ENCODE measurements at places on chromosomes 3 and 15.

DNA sequence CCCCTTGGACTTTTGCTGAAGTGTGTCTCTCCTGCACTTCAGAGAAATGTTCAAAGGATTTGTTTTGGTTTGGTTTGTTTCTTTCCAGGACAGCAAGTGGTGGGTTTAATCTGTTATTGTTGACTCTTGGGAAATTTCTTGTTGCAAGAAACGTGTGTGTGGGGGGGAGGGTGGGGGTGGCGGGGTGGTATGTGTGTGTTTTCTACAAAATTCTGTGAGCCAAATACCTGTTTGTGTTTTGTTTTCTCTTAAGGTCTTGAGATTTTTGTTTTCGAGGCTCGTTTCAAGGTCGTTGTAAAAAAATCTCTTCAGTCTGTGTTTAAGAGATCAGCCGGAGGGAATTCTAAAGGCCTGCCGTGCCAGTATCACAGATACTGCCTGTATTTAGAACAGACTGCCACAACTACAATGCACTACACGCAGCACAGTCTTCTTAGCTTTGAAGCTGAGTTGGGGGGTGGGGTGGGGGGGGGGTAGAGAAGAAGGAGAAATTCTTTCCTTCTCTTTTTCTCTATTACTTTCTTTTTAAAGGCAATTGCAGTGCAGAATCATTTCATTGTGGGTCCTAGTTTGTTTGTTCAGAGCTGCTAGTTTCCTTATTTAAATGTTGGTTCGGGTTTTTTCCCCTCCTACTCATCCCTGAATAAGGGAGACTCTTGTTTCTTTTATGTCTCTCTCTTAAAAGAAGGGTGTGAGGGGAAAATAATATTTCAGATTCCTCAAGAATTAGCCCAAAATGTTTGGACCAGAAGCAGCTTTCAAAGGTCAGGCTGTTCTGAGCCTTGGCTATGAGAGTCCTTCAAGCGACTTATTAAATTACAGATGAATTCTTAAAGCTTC is 1.4 kb upstream of the BCL6 start:
- H3K4me3 ChIP-seq = peak overlapping the region; percentile 93
- no peaks in the 10 kb centered on the region for H3K36me3 ChIP-seq
- no peaks in the 10 kb centered on the region for H3K27me3 ChIP-seq
- H3K27ac ChIP-seq = peak overlapping the region; percentile 100
- no peak for DNase-seq

DNA sequence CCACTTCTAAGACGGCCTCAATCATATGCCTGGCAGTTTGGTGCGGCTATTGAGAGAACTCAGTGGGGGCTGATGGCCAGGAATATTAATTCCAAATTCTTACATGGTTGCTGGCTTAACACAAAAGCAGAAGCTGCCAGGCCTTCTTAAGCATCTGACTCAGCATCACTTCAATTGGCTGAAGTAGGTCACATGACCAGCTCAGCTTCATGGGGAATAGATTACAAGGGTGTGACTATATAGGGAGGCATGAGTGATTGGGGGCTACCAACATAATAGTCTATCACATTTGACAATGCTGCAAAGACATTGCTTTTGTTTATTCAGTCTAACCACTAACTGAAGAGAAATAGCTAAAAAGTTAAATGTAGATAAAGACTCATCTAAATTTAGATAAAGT is 101.6 kb upstream of the ANKRD28 start:
- no peaks in the 10 kb centered on the region for H3K36me3 ChIP-seq
- peak overlapping the region; percentile 37 for H3K27ac ChIP-seq
- H3K4me3 ChIP-seq = no peak overlapping the region
- peaks cover 18% of the 10 kb centered on the region for H3K4me1 ChIP-seq
- DNase-seq = peak; percentile 84

GRCh38 chr3:65877160-65877559 is 161.6 kb downstream of the MAGI1 start:
- H3K36me3 ChIP-seq = no peaks in the 10 kb centered on the region
- DNase-seq = peak; percentile 79
- no peaks in the 10 kb centered on the region for H3K27me3 ChIP-seq
- H3K27ac ChIP-seq = no peak overlapping the region
- no peak overlapping the region for H3K4me3 ChIP-seq

DNA sequence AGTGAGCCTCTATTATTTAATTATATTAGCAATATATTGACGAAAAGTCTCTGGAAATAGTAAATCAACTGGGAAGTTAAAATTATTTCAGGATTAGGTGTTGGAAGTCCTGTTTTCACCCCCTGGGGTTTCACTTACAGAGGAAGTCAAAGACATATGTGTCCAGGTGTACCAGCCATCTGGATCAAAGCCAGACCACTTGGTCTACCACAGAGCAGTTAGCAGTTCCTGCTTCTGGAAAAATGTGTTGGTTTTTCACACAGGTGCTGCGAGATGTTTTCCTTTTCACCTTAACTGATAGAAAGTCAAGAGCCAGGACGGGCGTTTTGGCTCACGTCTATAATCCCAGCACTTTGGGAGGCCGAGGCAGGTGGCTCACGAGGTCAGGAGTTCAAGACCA is 13.1 kb downstream of the MME start:
- no peaks in the 10 kb centered on the region for H3K36me3 ChIP-seq
- no peak for DNase-seq
- H3K27me3 ChIP-seq = no peaks in the 10 kb centered on the region
- no peak overlapping the region for H3K27ac ChIP-seq
- no peak overlapping the region for H3K4me3 ChIP-seq
- peaks cover 4% of the 10 kb centered on the region for H3K4me1 ChIP-seq

- no peak overlapping the region for H3K27ac ChIP-seq
- no peak overlapping the region for H3K4me3 ChIP-seq
- no peak for DNase-seq
- peaks cover 7% of the 10 kb centered on the region for H3K27me3 ChIP-seq
- no peaks in the 10 kb centered on the region for H3K36me3 ChIP-seq
- no peaks in the 10 kb centered on the region for H3K4me1 ChIP-seq
Observed at GRCh38 chr15:78372880-78373279, 32.7 kb downstream of the CRABP1 start.

GRCh38 chr3:24235121-24235520 is 259.5 kb downstream of the THRB start:
- no peaks in the 10 kb centered on the region for H3K36me3 ChIP-seq
- peaks cover 13% of the 10 kb centered on the region for H3K4me1 ChIP-seq
- DNase-seq = no peak

DNA sequence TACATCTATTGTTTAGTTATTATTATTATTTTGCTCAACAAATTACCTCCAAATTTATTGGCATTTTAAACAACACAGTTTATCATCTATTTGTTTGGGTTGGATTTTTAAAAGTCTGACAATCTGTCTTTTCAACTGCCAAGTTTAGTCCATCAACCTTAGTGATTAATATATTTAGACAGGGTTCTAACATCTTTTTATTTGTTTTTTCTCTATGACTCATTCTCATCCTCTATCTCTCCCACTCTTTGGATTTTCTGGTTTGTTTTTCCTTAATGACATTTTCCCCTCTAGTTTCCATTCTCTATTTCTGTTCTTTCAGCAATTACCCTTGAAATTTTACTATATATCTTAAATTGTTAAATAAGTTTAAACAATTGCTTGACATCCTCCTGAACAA is 41.9 kb downstream of the EMC4 start:
- no peaks in the 10 kb centered on the region for H3K27me3 ChIP-seq
- no peaks in the 10 kb centered on the region for H3K36me3 ChIP-seq
- H3K4me1 ChIP-seq = peaks cover 3% of the 10 kb centered on the region
- DNase-seq = no peak

- peak overlapping the region; percentile 82 for H3K27ac ChIP-seq
- H3K4me1 ChIP-seq = peaks cover 21% of the 10 kb centered on the region
- H3K36me3 ChIP-seq = peaks cover 15% of the 10 kb centered on the region
- DNase-seq = peak; percentile 83
Observed at GRCh38 chr3:129119365-129120100, 2.1 kb downstream of the RAB43 start.

DNA sequence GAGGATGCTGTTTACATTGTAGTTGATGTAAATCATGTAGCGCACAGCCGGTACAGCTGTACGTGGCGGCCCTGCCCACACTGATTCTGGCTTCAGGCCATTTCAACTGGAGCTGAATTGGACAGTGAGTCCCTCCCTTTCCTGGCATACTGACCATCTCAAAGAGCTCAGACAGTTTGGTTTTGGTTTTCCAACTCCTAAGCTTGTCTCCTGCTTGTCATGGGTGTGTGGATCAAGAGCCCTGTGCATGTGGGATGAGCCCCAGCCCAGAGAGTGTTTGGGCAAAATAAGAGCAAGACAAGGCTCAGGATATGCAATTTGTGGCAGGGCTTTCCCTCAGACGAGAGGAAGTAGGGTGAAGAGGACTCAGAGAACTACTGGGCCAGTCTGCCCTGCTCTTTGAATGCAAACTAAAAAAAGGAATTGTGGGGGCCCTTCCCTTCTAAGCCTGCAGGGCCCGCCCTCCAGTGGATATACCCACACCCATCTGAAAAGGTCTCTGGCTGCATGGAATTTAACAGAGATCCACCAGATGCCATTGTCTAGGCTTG is 13.3 kb downstream of the ITGA11 start:
- peaks cover 54% of the 10 kb centered on the region for H3K4me1 ChIP-seq
- no peak overlapping the region for H3K27ac ChIP-seq
- no peak overlapping the region for H3K4me3 ChIP-seq
- H3K27me3 ChIP-seq = no peaks in the 10 kb centered on the region

- peaks cover 8% of the 10 kb centered on the region for H3K27me3 ChIP-seq
- no peak for DNase-seq
- H3K4me1 ChIP-seq = peaks cover 6% of the 10 kb centered on the region
- H3K4me3 ChIP-seq = no peak overlapping the region
- no peak overlapping the region for H3K27ac ChIP-seq
Observed at GRCh38 chr15:99958426-99959097, 225.3 kb upstream of the LYSMD4 start.

- H3K4me1 ChIP-seq = peaks cover 15% of the 10 kb centered on the region
- peaks cover 6% of the 10 kb centered on the region for H3K27me3 ChIP-seq
- H3K27ac ChIP-seq = peak overlapping the region; percentile 37
- DNase-seq = no peak
- no peaks in the 10 kb centered on the region for H3K36me3 ChIP-seq
Observed at GRCh38 chr3:151015767-151016477, 43.4 kb upstream of the CLRN1 start.

GRCh38 chr15:48298914-48299313 is 32.3 kb upstream of the DUT start:
- no peak for DNase-seq
- H3K27me3 ChIP-seq = no peaks in the 10 kb centered on the region
- no peak overlapping the region for H3K27ac ChIP-seq
- no peaks in the 10 kb centered on the region for H3K36me3 ChIP-seq

DNA sequence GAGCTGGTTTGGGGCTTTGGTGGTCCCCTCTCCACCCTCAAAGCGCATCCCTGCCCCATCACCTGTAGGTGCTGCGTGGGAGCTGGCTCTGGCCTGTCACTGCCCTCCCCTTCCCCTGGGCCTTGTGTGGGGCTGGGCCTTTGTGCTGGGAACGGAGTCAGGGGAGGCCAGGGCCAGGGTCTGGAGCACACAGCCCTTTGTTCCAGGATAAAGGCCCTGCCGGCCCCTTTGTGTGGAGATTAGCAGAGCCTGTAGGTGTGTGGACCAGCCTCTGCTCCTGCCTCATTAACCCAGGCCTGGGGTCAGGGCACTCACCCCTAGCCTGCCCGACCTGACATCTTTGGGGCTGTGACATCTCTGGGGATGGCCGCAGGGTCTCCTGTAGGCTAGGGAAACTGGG is 8.9 kb downstream of the EPHB3 start:
- H3K36me3 ChIP-seq = no peaks in the 10 kb centered on the region
- no peak overlapping the region for H3K4me3 ChIP-seq
- H3K27me3 ChIP-seq = no peaks in the 10 kb centered on the region
- DNase-seq = peak; percentile 31
- H3K4me1 ChIP-seq = peaks cover 26% of the 10 kb centered on the region
- no peak overlapping the region for H3K27ac ChIP-seq

- no peak for DNase-seq
- H3K36me3 ChIP-seq = no peaks in the 10 kb centered on the region
- H3K27ac ChIP-seq = no peak overlapping the region
Observed at GRCh38 chr15:92277776-92278175, 115.9 kb upstream of the ST8SIA2 start.

- no peak for DNase-seq
- H3K4me1 ChIP-seq = no peaks in the 10 kb centered on the region
- H3K4me3 ChIP-seq = no peak overlapping the region
- no peak overlapping the region for H3K27ac ChIP-seq
- H3K36me3 ChIP-seq = no peaks in the 10 kb centered on the region
Observed at GRCh38 chr3:23748398-23749110, 57.2 kb upstream of the UBE2E1 start.

- H3K36me3 ChIP-seq = no peaks in the 10 kb centered on the region
- H3K4me3 ChIP-seq = no peak overlapping the region
- no peak overlapping the region for H3K27ac ChIP-seq
- peaks cover 10% of the 10 kb centered on the region for H3K4me1 ChIP-seq
- H3K27me3 ChIP-seq = no peaks in the 10 kb centered on the region
- no peak for DNase-seq
Observed at GRCh38 chr3:115236496-115236895, 89.4 kb upstream of the ZBTB20 start.

DNA sequence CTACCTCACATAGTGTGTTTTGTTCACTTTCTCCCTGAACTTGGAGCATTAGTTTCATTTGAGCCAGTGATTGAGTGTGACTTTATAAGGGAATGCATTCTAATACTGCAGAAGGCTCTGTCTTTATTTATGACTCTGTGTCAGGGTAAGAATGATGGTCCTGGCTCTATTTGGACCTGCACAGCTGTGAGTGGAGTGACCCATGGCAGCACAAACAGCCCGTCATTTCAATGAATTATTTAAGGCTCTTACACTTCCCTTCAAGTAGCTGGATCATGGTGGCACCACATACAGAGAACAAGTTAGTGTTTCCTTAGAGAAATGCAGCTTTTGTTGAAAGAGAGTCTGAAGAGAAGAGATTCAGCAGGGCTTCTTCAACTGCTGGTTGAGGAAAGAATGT is 16.4 kb downstream of the TMEM108 start:
- no peak for DNase-seq
- no peak overlapping the region for H3K4me3 ChIP-seq
- H3K4me1 ChIP-seq = no peaks in the 10 kb centered on the region
- no peaks in the 10 kb centered on the region for H3K27me3 ChIP-seq
- H3K27ac ChIP-seq = no peak overlapping the region

DNA sequence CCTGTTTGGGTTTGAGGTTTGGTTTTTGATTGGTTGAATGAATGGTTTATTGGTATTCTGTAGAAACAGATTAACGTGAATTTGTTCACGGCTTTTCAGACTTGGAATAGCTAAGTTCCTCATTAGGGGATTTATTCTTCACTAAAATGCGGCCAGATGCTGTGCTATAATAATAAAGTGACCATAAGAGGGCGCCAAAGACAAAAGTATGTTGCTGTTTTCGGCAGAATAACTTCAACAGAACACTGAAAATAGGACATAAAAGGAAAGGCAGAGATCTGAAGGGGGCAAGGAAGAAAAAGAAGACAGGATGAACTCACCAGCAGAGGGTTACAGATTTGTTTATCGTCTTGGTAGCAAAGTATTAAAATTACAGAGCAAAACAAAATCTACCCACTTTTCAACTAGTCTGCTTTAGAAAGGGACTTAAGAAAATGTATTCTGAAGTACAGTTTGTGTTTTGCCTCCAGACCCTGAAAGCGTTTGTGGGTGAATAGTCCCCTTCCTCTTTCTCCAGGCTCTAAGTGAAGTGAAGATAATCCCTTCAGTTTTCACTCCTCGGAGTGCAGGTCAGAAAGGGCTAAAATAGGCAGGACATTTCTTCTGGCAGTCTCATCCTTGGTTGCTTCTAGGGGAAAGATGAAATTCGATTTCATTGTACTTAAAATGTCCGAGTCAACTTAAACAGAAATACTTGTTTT is 147.6 kb downstream of the IL20RB start:
- no peaks in the 10 kb centered on the region for H3K36me3 ChIP-seq
- H3K27ac ChIP-seq = no peak overlapping the region
- H3K27me3 ChIP-seq = peaks cover 14% of the 10 kb centered on the region
- no peak overlapping the region for H3K4me3 ChIP-seq

GRCh38 chr3:13634151-13634550 is 85.2 kb downstream of the FBLN2 start:
- no peaks in the 10 kb centered on the region for H3K4me1 ChIP-seq
- no peak for DNase-seq
- H3K4me3 ChIP-seq = no peak overlapping the region
- no peaks in the 10 kb centered on the region for H3K36me3 ChIP-seq
- H3K27me3 ChIP-seq = no peaks in the 10 kb centered on the region

All from osteoblast (primary cell).